ENCODE measurements at places on chromosomes 4 and X. TPM values are rescaled to one million over a fixed set of nuclear protein-coding genes. Genes with fewer than 3 reads are reported as not detected.

JCHAIN gene
- polyA plus RNA-seq, result 0.61 TPM

STOX2 gene
- polyA plus RNA-seq, result 5.3 TPM

DNA sequence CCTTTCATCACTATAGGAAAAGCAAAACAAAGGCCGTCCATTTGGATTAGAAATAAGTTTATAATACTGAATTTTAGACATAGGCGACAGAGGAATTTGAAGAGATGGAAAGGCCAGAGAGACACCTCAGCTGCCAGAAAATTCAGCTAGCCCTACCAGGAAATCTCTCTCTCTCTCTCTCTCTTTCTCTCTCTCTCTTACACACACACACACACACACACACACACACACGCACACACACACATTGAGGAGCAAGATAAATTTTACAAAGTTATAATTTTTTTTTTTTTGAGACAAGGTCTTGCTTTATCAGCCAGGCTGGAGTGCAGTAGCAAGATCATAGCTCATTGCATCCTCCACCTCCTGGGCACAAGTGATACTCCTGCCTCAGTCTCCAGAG lies 1.4 kb downstream of the XK start:
- no peaks in the 10 kb centered on the region for H3K27me3 ChIP-seq
- no peak overlapping the region for H3K4me3 ChIP-seq
- H3K4me1 ChIP-seq, result peaks cover 17% of the 10 kb centered on the region
- DNase-seq, result no peak
- no peaks in the 10 kb centered on the region for H3K36me3 ChIP-seq
- no peak overlapping the region for H3K27ac ChIP-seq

DNA sequence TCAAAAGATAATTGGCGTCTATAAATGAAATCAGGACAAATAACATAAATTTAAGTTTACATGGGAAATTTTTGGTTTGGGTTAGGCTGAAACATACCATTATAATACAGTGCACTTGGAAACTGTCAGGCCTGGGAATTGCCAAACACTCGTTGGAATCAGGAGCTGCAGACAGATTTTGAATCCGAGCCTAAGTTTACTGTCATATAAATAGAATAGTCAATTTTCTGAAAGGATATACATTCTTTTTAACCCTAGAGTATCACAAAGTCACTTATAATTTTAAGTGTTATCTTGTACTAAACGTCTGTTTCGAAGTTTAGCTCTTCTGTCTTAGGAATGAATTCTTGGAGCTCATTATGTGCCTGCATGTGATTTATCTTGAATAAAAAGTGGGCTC lies 234.1 kb downstream of the VEGFC start:
- H3K36me3 ChIP-seq, result no peaks in the 10 kb centered on the region
- H3K27ac ChIP-seq, result no peak overlapping the region
- no peaks in the 10 kb centered on the region for H3K4me1 ChIP-seq
- no peak overlapping the region for H3K4me3 ChIP-seq
- DNase-seq, result no peak

DNA sequence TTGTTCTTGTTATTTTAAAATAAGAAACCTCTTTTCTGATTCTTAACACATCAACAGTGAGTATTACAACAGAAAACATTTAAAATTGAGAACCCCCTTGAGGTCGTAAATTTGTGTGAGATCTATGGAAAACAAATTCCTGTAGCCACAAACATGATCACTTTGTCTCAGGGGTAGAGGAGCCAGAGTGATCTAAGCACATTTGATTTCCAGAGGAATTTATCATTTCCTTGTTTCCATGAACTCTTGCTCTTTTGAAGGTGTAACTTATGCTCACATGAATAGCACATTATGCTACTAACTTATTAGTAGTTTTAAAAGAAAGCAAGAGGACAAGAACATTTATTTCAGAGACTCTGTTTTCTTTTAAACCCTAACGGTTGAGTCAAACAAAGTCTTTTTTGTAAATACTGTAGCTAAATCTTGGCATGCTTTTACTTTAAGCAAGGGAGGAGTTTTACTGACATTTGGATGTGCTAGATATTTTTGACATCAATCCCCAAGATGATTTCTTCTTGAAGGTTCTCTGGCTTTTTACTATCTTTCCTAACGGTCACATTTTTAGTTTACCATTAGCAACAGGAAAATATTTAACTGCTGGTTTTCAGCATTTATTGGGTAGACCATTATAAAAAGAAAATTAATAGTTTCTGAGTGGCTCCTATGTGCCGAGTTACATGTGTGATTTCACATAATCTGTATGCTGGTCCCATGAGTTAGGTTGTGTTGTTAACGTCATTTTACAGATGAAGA lies 27.9 kb upstream of the ZCCHC12 start:
- no peak overlapping the region for H3K27ac ChIP-seq
- H3K36me3 ChIP-seq, result no peaks in the 10 kb centered on the region
- H3K27me3 ChIP-seq, result no peaks in the 10 kb centered on the region
- no peaks in the 10 kb centered on the region for H3K4me1 ChIP-seq

DNA sequence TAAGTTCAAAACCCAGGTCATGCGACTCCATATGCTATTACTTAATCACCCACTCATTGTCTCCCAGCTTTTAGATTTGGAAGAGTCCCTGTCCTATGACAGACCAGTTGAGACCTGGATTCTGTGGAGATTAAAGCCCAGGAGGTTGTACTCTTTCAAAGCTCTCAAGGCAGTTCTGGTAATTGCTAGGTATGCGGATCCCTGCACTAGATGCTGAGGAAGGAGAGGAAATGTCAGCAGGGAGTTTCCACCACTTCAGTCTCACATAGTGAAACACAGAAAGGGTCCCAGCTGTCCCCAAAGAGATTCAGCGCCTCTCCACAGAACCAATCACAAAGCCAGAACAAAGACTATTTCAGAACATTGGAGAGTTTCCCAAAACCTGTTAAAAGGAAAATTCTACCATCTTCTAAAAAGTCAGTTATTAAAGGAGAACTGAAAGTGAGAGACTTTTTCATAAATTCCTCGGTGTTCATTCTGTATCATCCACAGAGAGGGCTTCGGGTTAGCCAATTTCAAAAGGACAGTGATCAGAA lies 53.4 kb downstream of the IRF2 start:
- no peak overlapping the region for H3K27ac ChIP-seq
- no peaks in the 10 kb centered on the region for H3K27me3 ChIP-seq
- no peak for DNase-seq
- H3K4me1 ChIP-seq, result no peaks in the 10 kb centered on the region
- no peak overlapping the region for H3K4me3 ChIP-seq

- H3K4me1 ChIP-seq, result no peaks in the 10 kb centered on the region
- no peak overlapping the region for H3K4me3 ChIP-seq
- no peaks in the 10 kb centered on the region for H3K27me3 ChIP-seq
- H3K36me3 ChIP-seq, result no peaks in the 10 kb centered on the region
Observed at GRCh38 chr4:48799157-48799556, 19.1 kb upstream of the FRYL start.

DNA sequence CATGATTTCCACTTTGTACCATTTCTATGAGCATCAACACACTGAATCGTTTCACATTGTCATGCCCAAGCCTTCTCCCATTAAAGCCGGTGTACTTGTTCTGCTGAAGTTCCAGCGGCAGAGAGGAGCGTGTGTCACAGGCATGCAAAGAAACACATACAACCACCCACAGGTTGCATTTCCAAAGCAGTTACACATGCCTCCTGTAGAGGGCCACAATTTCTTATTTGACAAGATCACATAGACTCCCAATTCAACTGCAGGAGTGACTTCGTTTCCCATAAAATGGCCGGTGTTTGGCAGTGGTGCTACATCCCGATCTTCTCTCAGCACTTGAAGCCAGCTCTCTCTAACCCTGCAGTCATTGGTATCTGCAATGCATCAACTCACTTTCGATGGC lies 992.6 kb downstream of the NLGN4X start:
- DNase-seq, result no peak
- H3K4me3 ChIP-seq, result no peak overlapping the region
- no peak overlapping the region for H3K27ac ChIP-seq
- no peaks in the 10 kb centered on the region for H3K4me1 ChIP-seq

DNA sequence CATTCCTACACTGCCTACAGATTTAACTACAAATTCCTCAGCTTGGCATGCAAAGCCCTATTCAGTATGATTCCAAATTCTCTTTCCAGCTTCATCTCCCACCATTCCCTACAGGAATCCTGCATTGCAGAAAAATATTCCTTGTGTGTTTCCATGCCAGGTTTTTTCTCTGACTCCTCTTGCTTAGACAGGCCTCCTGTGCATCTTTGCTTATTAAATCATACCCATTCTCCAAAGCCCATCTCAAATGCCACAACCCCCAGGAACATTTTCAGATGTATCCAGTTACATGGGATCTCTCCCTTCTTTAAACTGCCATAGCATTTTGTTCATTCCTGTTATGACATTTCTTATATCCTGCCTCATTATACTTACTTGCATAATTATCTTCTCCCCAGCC lies 106.4 kb upstream of the GRIA3 start:
- no peaks in the 10 kb centered on the region for H3K36me3 ChIP-seq
- no peaks in the 10 kb centered on the region for H3K27me3 ChIP-seq
- DNase-seq, result no peak
- no peaks in the 10 kb centered on the region for H3K4me1 ChIP-seq

DNA sequence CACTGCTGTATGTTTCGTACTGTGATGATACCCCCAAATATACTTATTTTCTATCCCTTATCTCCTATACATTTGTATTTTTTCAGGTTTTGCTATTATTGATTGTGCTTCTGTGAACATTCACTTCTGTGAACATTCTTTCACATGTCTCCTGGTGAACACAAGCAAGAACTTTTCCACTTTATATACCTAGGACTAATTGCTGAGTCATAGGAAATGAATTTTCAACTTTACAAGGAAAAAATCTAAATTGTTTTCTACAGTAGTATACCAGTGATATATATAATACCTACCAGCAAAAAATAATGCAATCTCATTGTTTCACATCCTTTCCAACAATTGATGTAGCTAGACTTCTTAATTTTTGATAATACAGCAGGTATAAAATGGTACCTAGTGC lies 139.5 kb upstream of the MAGEB18 start:
- H3K27ac ChIP-seq, result no peak overlapping the region

- no peak overlapping the region for H3K27ac ChIP-seq
- H3K4me3 ChIP-seq, result no peak overlapping the region
- H3K27me3 ChIP-seq, result no peaks in the 10 kb centered on the region
- H3K36me3 ChIP-seq, result no peaks in the 10 kb centered on the region
- H3K4me1 ChIP-seq, result no peaks in the 10 kb centered on the region
- no peak for DNase-seq
Observed at GRCh38 chr4:169996379-169997240, 29.6 kb downstream of the MFAP3L start.

- H3K4me3 ChIP-seq, result no peak overlapping the region
- H3K36me3 ChIP-seq, result no peaks in the 10 kb centered on the region
- H3K27ac ChIP-seq, result no peak overlapping the region
- H3K4me1 ChIP-seq, result no peaks in the 10 kb centered on the region
Observed at GRCh38 chrX:97021680-97022079, 138.0 kb downstream of the RPA4 start.

Data from cardiac muscle cell (in vitro differentiated cells and primary cell).